ENCODE measurements at places on chromosomes 5 and 9. TPM values are rescaled to one million over a fixed set of nuclear protein-coding genes. Genes with fewer than 3 reads are reported as not detected.

Gene GCNT4
- total RNA-seq, result 2.1 TPM

Gene AGXT2
- total RNA-seq, result not detected

Gene ANKRD55
- 0.37 TPM for total RNA-seq

Gene OSMR
- total RNA-seq, result not detected

Gene C5orf34
- 7.7 TPM for total RNA-seq

Gene SLC27A6
- not detected for total RNA-seq

Gene GRXCR2
- total RNA-seq, result not detected

Gene OR13D1
- total RNA-seq, result not detected

Gene PRRT1B
- not detected for total RNA-seq

Gene CCDC183
- total RNA-seq, result 0.44 TPM

Gene PCDHB4
- not detected for total RNA-seq

Gene SOHLH1
- total RNA-seq, result not detected

Gene TMEM215
- not detected for total RNA-seq

Gene CDH6
- total RNA-seq, result not detected

Gene CARTPT
- not detected for total RNA-seq

Gene KCNV2
- total RNA-seq, result not detected

Gene IL3
- total RNA-seq, result not detected

Gene NUDCD2
- total RNA-seq, result 43.4 TPM

Gene MYOZ3
- not detected for total RNA-seq

Gene NOL6
- total RNA-seq, result 38.8 TPM

Gene APBB3
- total RNA-seq, result 24.1 TPM

Gene GAPT
- not detected for total RNA-seq

Gene FIBCD1
- total RNA-seq, result not detected

Gene CNTFR
- not detected for total RNA-seq

Gene ATG10
- 11.5 TPM for total RNA-seq

Gene APC
- total RNA-seq, result 21.5 TPM

Gene CTXN3
- not detected for total RNA-seq

Gene CHSY3
- total RNA-seq, result not detected

Gene C5orf22
- total RNA-seq, result 22.4 TPM

Gene CDC20B
- total RNA-seq, result 0.13 TPM

Gene ABL1
- total RNA-seq, result 34.1 TPM

Gene NR5A1
- not detected for total RNA-seq

Gene LHX3
- not detected for total RNA-seq
